Nucleus accumbens (tissue), 56 donors: ENCODE measurements at places on chromosomes 13 and 19.

DNA sequence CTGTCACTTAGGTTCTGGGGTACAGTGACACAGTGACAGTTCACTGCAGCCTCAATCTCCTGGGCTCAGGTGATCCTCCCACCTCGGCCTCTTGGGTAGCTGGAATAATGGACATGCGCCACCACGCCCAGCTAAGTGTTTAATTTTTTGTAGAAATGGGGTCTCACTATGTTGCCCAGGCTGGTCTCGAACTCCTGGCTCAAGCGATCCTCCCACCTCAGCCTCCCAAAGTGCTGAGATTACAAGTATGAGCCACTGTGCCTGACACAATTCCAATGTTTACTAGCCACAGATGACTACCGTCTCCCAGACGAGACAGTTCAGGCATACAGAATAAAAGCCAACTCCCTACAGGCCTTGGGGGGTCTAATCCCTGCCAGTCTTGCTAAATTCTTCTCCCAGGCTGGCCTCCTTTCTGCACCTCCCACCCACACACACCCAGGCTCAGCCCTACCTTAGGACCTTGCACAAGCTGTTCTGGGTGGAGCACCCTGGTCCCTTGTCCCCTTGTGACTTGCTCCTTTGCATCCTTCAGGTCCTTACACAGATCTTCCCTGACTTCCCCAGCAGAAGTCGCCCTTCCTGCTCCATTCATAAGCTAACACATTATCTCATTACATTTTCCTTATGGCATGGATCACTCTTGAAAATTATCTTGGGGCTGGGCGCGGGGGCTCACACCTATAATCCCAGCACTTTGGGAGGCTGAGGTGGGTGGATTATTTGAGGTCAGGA lies 106.4 kb downstream of the INSR start:
- no peak for DNase-seq

DNA sequence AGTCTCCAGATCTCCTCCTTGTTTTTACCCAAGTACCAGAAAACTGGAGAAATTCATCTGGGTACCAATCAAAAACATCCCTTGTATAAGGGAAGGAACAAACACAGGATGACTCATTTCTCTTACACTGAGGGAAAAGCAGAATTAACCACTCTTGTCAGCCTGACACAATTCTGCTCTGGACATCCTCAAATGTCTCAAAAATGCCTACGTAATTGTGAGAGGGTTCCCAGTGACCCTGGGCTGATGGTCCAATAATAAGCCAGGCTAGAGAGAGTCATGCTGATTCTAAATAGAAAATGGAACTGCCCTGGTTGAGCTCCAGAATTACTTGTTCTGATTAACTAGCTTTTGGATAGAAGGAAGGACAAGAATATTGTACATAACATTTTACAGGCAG lies 14.5 kb downstream of the ZNF708 start:
- DNase-seq: no peak

GRCh38 chr19:44782729-44783128 lies 5.0 kb downstream of the CBLC start:
- no peak for DNase-seq

GRCh38 chr19:15315101-15315500 lies 17.2 kb downstream of the BRD4 start:
- DNase-seq: no peak

- no peak for DNase-seq
Observed at GRCh38 chr13:52788011-52788410, 48.4 kb upstream of the CNMD start.

- DNase-seq: no peak
Observed at GRCh38 chr19:30711296-30711695, 339.1 kb downstream of the ZNF536 start.

DNA sequence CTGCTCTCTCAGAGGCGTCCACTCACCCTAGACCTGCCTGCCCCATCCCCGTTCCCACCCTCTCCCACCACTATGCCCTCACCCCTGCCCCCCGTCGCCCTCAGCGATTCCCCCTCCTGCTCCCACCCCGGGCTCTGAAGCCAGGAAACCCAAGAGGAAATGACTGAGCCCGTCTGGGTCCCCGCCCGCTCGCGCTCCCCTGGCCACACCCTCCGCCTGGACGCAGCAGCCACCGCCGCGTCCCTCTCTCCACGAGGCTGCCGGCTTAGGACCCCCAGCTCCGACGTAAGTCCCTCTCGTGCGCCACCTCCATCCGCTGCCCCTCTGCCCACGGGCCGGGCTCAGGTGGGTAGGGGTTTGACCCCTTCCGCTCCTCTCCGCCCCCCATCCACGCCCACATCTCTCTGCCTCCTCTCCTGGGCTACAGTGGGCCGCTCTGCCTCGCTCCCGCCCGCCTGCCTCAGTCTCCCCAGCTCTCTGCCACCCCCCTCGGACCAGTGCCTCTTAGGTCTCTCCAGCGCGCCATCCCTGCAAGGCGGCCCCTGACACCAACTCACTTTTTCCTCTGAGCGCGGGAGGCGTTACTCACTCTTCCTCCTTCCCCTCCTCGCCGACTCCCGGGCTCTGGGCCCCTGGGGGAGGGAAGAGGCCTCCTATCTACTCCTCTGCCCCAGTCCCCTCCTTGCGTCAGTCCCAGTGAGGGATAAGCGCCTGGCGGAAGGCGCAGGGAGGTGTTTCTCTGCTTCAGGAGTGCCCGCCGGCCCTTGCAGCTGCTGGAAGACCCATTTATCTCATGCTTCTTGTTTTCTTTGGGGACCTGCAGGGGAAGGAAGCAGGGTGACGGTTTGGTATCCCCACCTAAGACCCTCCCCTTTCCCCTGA lies at the start of gene FXYD5:
TSS of gene FXYD5 (plus strand) at position 211 of the 882 bp plus-strand sequence. CDS start 816 bp downstream, outside the sequence.
- DNase-seq: no peak

DNA sequence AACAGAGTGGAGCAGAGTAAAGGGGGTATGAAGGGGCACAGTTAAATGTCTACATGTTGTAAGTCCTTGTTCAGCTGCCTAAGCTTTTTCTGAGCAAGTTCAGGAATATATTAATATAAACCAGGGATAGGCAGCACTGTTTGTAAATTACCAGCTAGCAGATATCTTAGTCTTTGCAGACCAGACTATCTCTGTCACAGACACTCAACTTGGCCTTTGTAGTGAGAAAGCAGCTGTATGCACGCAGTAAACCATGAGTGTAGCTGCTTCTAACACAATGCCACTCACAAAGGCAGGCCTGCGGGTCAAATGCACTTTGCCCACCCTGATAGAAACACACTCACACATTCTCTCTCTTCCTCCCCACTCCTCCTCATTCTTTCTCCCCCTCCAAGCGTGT lies 1016.9 kb downstream of the UQCRFS1 start:
- no peak for DNase-seq

DNA sequence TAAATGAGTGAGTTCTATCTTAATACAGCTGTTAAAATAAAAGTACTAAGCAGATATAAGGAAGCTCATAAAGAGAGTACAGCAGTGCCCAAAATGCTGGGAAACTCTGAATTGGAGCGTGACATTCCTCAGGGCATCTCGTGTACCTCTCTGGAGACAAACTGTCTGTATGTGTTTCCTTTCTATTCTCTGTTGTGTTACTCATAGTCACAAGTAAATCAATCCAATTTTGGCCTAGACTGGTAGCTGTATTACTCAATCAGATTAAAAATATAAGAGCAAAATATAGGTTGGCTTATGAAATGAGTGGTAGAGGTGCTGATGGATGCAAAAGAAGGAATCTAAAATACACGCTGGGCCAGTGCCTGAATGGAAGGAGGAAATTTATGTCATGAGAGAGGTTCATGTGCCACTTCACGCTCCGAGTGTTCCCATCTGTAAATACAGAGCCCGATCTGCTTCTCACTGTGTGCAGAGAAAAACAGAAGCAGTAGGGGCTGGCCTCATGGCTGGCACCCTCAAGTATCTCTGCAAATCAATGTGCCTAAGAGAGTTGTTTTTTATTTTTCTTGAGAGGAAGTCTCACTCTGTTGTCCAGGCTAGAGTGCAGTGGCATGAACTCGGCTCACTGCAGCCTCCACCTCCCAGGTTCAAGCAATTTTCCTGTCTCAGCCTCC lies 58.7 kb upstream of the RGCC start:
- DNase-seq: no peak

GRCh38 chr19:21603431-21604231 lies 98.2 kb downstream of the ZNF429 start:
- no peak for DNase-seq

- no peak for DNase-seq
Observed at GRCh38 chr19:16234552-16235445, 37.1 kb downstream of the AP1M1 start.

DNA sequence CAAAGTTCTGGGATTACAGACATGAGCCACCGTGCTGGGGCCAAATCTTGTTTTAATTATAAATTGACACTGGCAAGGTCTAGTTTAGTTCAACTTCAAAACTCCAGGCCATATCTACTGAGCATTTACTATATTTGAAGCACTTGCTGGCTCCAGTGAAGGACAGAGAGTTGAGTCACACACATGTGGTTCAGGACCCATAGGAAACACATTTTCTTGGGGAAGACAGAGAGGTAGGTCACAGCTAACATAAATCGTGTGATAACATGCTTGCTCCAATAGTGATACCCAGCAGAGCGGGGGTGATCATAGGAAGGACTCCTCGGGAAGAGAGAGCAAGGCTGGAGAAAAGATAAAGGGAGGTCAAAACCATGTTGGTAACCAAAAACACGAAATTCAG lies 170.6 kb upstream of the TSC22D1 start:
- no peak for DNase-seq

GRCh38 chr19:18098891-18099622 lies 1.5 kb downstream of the MAST3 start:
- no peak for DNase-seq

GRCh38 chr19:51440846-51441409 lies 17.3 kb downstream of the SIGLEC8 start:
- DNase-seq: no peak

- no peak for DNase-seq
Observed at GRCh38 chr13:113140677-113141600, 17.5 kb upstream of the PROZ start.

- no peak for DNase-seq
Observed at GRCh38 chr13:108681986-108682575, 52.7 kb downstream of the MYO16 start.

- DNase-seq: no peak
Observed at GRCh38 chr19:34320277-34320676, 44.7 kb upstream of the GPI start.
